Pons (tissue), 1 donor: ENCODE measurements at places on chromosomes 3 and 15.

DNA sequence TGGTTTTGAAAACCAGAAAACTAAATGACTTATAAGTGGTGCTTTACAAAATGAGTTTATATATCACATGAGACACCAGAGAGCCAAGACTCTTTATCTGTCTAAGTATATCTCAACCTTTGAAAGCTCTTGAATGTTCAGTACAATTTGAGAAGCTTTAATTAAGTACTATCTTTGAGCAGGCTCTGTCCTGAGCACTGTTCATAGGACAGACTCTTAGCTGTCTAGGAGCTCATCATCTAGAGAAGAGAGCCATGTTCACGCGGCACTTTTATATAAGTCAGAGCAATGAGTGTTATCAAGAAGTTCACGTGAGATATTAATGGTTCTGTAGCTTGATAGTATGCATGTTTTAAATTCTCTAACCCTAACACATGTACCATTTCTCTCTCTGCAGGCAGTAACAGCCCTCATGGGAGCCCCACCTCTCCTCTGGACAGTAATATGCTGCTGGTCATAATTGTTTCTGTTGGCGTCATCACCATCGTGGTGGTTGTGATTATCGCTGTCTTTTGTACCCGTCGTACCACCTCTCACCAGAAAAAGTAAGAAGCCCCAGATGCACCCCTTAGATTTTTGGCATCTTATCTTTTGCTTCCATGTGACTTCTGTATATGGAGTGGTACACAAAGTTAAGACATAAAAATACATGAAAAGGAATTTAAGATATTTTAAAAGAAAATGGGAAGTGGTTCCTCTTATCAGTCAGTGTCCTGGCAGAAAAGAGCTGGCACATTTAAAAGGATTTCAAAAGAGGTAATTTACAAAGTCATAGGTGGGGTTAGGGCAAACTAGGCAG lies 86.0 kb downstream of the HCN4 start:
- DNase-seq, result no peak

GRCh38 chr3:111956995-111957734 lies 21.7 kb upstream of the ABHD10 start:
- peak; percentile 87 for DNase-seq

GRCh38 chr3:149095487-149095886 lies 9.2 kb upstream of the HLTF start:
- no peak for DNase-seq

DNA sequence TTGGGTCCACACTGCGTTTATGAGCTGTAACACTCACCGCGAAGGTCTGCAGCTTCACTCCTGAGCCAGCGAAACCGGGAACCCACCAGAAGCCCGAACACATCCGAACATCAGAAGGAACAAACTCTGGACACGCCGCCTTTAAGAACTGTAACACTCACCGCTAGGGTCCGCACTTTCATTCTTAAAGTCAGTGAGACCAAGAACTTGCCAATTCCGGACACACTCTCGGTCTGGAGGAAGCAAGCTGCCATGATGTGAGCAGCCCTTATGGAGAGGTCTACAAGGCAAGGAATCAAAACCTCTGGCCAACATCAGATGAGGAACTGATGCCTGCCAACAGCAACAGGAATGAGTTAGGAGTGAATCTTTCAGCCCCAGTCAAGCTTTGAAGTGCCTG lies 62.9 kb downstream of the SLC28A2 start:
- peak; percentile 69 for DNase-seq

DNA sequence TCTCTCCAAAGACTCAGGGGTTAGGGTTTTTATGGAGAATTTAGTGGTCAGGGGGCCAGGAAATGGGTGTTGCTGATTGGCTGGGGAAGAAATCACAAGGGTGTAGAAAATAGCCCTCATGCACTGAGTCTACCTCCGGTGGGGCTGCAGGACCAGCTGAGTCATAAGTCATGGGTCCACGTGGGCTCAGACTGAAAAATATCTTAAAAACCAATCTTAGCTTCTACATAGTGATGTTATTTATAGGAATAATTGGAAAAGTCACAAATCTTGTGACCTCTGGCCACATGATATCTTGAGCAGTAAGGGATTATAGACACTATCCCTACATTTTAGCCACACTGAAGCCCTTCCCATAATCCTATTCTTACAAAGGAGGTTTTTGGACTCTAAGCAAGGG lies 224.0 kb downstream of the DPH6 start:
- DNase-seq, result no peak

DNA sequence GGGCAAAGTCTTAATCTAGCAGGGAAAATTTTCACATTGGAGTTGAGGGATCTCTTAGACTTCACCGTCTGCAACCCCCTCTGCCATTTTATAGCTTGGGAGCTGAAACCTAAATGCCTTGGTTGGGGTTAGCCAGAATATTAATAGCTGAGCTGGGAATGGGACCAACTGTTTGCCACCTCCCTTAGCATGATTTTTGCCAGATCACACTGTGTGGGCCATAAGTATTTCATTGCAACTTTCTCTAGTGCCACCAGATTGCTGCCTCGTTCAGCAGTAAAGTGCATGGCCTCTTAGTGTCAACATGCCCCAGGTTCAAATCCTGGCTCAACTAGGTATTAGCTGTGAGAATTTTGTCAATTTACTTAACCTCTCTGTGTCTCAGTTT lies 55.9 kb upstream of the ABHD17C start:
- DNase-seq, result no peak

DNA sequence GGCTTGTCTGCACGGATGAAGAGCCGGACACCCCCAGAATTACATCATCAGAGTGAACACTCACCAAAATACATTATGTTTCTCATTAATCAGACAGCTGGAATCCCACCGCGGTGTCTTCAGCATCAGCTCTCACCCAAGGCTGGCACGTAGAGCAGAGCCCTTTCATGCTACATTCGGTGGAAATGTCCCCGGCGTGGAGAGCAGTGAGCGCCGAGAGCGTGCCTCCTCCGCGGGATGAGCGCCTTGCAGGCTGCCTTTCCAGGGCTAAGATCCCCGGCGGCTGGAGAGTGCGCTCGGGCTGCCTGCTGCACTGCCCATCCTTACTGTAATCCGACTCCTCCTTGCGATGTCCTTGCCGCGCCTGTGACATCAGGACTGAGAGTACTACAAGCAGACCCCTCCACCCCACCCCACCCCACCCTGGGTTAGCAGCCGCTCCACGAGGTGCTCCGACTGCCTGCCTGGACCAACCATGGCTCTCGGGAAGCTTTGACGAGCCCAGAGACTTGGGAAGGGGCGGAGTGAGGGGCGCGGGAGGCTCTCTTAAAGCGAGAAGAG lies at the start of gene ZNF385D:
Gene ZNF385D, minus strand, starts transcription at position 380 of the 561 bp plus-strand sequence. Its CDS starts 294 bp downstream, at position 86.
- DNase-seq, result no peak

DNA sequence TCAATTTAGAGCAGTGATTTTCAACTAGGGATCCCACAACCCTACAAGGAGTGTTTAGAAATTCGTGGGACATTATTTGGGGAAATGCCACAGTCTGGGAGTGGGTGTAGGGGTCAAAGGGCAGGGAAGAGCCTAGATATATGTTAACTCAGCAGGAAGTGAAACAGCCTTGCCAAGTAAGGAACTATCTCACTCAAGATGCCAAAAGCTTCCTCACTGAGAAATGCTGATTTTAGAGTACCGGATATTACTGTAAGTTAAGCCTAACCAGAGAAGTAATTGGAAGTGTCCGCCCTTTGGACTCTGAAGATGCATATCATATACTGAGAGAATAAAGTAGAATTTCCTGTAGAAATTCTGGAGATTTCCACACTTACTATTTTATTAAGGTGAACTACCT lies 158.6 kb downstream of the BBX start:
- DNase-seq, result peak; percentile 45

- DNase-seq, result no peak
Observed at GRCh38 chr15:48914717-48915116, 36.8 kb downstream of the EID1 start.

GRCh38 chr15:75895731-75896130 lies 7.9 kb upstream of the FBXO22 start:
- DNase-seq, result no peak

DNA sequence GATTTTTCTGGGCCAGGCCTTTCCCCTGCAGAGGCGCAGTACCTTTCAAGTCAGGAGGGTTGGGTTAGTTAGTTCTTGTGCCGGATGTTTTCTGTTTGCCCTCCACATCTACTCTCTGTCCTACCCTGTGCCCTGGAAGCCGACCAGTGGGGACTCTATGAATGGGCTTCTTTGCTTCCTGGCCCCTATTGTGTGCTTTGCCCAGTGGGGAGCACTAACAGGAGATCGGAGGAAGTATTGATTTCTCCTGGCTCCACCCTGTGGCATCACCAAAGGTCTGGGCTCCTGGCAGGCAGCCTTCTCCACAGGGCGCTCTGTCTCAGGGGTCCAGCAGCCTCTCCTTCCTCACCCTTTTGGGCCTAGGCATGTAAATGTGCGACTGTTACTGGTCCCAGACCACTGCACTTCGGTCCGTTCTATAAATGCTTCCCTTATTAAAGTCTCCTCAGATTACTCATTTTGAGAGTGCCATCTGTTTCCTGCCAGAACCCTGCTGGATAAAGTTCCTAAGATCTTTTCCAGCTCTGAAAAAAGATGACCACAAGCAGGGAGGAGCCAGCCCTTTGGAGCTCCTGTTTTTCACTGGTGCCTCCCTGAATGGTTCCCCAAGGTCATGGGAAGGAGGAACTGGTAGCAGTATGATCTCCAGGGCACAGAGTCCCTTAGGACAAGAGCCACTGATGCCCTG lies 44.5 kb downstream of the CTDSPL start:
- DNase-seq, result peak; percentile 46

DNA sequence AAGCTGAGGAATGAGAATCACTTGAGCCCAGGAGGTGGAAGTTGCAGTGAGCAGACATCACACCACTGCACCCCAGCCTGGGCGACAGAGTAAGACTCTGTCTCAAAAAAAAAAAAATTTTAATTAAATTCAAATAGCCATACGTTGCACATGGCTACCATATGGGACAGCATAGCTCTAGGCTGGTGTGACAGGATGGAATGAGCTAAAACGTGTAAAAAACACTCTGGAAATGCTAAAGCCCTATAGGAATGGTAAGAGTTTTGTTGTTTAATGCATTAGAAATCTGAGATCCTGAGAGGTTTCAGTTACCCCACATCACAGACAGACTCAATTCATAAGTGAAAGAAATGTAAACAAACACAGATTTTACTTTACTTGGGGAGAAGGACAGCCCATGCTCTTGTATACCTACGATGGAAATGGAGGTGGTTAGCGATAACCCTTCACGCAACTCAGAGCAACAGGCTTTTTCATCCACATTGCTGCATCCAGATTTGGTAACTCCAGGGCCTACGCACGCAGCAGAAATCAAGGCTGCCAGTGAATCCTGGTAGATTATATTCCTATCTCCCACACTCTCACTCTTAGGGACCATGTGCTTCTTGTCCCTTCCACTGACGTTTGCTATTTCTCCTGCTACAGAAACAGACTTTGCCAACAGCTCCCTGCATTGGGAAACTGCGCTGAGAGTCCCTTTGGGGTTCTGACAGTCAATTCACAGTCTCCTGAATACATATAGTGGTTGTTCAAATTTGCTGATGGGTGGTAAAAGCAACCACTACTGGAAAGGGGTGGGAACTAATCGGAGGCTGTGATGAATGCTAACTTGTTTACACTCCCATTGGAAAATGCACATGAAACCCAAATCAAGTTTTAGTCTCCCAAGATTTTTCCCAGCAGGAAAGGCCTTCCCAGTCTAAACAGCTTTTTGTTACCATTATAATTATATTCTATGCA lies 3.1 kb downstream of the SH3BP5 start:
- DNase-seq, result no peak

GRCh38 chr3:131655070-131655690 lies 152.4 kb upstream of the MRPL3 start:
- DNase-seq, result no peak

GRCh38 chr3:15693355-15693754 lies 91.8 kb downstream of the BTD start:
- DNase-seq, result no peak

GRCh38 chr15:39323706-39324105 lies 257.2 kb upstream of the THBS1 start:
- no peak for DNase-seq

DNA sequence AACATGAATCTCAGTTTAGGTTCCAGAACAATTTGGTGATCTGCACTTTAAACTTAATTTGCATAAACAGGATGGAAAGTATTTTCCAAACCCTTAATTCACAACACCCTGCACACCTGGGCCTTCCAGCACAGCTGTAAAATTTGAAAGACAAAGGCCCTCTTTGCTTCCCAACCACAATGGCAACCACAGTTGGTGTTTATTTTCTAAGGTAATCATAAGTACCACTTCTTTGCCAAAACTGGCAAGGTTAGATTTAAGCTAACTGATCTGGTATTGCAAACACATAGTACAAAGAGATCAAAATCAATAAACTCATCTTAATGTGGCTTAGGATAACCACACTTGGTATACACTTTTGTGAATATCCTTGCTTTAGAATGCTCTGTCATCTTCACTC lies 4.1 kb downstream of the LRIG1 start:
- DNase-seq, result no peak

GRCh38 chr3:23723930-23724329 lies 81.8 kb upstream of the UBE2E1 start:
- DNase-seq, result peak; percentile 34

DNA sequence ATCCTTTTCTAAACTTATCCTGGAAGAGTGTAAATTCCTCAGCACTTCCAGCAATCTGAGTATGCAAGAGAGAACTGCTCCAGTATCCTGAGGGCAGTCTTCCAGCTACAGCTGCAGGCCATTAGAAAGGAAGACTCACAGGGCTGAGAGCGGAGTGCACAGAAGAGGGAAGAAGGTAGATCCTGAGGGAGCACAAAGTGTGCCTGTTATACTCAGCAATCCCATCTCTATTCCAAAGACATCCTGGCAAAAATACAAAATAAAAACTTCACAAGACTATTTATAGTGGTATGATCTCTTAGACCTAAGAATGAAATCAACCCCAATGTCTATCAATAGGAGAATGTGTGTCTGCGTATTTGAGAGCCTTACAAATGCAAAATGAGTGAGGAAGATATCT lies 292.0 kb downstream of the ZIC1 start:
- no peak for DNase-seq

DNA sequence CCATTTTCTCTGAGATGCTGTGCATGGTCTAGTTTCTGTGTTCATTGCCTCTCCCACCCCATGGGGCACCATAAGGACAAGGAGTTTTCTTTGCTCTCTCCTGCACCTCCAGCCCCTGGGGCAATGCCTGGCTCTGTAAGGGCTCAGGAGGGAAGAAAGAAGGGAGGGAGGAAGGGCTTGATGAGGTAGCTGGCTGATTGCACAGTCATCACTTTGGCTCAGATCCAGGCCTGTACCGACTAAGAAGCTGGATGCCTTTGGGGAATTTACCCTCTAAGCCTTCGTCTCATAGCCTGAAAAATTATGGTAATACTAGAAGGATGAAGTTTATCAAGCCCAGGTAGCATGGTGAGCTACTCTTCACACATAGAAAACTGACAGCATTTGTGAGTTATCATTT lies 382.9 kb downstream of the GABRG3 start:
- DNase-seq, result no peak
